ENCODE measurements at places on chromosomes 12 and 14. TPM values are rescaled to one million over a fixed set of nuclear protein-coding genes. Genes with fewer than 3 reads are reported as not detected.
A peak's percentile ranks its signal among the peaks of the same experiment; 100 is the strongest.

DNA sequence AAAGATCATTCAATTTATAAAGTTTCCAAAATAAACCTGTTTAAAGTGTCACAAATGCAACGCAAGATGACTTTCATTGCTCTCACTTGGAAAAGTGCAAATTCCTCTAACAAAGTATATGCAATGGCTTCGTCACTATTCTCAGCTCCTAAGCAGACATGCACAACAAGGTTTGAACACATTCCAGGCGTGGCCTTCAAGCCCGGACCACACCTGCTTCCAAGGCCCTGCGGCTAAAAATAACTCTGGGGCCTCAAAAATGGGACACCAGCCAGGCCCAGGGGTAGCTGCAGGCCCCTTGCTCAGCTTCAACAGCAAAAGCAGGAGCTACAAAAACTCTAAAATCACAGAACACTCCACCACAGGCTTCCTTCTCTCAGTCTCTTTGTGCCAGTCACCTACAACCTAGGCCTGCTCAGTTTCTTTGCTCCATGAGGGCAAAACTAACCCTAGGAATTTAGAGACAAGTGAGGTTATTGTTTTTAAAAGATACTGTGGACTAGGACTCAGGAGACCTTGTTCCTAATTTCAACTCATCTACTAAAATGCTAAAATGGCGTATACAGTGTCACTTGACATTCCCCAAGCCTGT is 29.3 kb downstream of the DUSP16 start:
- no peaks in the 10 kb centered on the region for H3K36me3 ChIP-seq
- H3K27ac ChIP-seq, result peak overlapping the region; percentile 67
- no peak overlapping the region for H3K4me3 ChIP-seq

STX2 gene
- polyA plus RNA-seq, result 6.2 TPM

DNA sequence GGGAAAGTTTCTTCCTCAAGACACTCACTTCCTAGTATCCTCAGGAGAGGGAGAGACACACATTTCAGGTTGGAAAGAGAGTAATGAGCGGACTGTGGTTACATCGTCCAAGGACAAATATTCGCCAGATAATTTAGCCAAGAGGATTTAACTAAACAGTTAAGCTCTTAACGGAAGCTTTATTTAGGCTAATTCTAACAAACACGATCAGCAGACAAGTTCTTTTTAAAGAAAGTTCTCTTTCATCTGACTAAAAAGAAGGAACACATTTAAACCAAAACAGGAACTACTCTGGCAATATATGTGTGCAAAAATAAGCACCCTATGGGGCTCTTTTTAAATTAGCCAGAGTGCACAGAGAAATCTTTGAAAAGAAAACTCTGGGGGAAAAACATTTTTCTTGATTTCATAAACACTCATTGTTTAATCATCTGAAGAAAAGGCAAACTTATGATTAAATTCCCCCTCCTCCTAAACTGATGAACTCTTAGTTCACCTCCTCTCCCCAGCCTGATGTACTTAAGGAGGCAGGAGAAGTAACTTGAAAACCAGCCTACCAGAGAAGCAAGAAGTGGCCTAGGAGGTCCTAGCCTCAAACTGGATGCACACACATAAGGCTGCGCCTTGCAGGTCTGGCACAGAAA is 13.3 kb upstream of the BTG1 start:
- no peaks in the 10 kb centered on the region for H3K36me3 ChIP-seq
- H3K27ac ChIP-seq, result no peak overlapping the region
- H3K27me3 ChIP-seq, result no peaks in the 10 kb centered on the region
- no peak for DNase-seq
- no peak overlapping the region for H3K4me3 ChIP-seq

DNA sequence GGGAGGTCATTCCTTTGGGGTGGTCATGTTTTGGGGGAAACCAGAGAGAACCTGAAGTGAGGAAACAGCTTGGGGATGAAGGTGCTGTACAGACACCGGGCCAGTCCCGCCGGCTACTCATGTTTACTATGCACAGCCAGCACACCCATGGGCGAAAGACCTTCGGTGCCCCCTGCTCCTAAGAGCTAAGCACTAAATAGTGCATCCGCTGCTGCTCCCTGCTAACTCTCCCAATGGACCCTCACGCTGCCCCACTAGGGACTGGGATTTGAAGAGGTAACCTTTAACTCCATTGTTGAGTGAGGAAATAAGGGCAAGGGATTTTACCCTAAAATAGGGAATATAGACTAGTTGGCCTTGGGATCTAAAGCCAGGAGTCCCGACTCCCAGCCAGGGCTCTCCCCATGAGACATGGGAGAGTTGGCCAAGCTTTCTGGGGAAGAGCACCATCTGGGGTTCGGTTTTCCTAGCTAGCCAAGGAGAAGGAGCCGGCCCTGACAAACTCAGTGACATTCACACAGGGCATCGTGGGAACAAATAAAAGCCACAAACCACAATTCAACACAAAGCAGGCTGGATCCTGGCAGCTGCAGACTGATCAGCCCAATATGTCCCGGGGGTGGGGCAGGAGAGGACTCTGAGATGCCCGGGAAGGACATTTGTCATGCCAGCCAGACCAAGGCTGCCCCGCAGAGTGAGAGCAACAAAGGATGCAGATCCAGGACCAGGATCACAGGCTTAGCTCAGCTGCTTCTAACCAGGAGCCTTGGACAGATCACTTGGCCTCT is 91.7 kb downstream of the SINHCAF start:
- H3K4me1 ChIP-seq, result no peaks in the 10 kb centered on the region
- H3K4me3 ChIP-seq, result no peak overlapping the region
- no peak for DNase-seq
- no peaks in the 10 kb centered on the region for H3K27me3 ChIP-seq
- no peaks in the 10 kb centered on the region for H3K36me3 ChIP-seq

DNA sequence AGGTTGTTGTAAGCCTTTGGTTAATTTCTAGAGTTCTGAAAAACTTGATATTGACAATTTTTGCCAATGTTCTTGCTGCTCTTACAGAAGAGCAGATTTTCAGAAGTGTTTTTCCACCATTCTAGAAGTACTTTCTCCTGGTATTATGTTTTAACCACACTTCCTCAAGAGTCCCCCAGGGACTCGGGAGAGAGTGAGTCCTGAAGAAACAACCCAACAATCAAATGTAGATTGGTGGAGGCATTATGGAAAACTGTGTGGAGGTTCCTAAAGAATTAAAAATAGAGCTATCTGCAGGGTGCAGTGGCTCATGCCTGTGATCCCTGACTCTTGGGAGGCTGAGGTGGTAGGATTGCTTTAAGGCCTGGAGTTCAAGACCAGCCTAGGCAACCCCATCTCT is 26.7 kb downstream of the OR10P1 start:
- no peak for DNase-seq
- no peak overlapping the region for H3K4me3 ChIP-seq
- no peaks in the 10 kb centered on the region for H3K36me3 ChIP-seq
- H3K27me3 ChIP-seq, result no peaks in the 10 kb centered on the region
- no peak overlapping the region for H3K27ac ChIP-seq
- H3K4me1 ChIP-seq, result no peaks in the 10 kb centered on the region

DNA sequence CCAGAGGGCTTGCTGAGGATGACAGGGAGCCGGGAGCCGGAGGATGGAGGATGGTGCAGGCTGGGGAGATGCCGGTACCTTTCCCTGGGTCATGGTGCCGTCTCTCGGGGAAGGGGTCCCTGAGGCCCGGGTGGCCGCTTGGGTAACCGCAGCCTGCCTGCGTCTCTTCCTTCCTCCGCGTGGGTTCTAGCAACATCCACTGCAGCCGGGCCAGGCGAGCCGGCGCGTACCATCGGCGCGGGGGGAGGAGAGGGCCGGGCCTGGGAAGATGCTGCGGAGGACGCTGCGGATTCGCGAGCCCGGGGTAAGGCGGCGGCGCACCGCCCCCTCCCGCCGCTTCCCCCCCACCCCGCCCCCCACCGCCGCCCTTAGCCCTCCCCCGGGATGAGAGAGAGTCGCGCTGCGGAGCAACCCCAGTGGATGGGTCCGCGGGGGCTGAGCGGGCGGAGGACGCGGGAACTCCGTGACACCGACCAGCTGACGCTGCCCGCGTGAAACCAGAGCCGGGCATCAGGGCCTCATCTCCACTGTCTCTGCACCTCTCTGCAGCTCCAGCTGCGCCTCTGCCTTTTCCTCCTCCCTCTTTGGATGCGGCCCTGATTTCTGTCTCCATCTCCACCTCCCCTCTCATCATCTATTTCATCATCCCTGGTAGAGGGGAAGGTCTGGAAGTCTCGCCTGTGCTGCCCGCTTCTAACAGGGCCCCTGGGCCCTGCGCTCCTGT is at the start of gene FAIM2:
FAIM2 (minus strand) TSS at position 201 of the 724 bp plus-strand sequence; CDS start at position 93, 108 bp downstream.
- H3K27ac ChIP-seq, result peak within 1 kb of the TSS; percentile 29
- no peaks in the 10 kb centered on the region for H3K4me1 ChIP-seq
- no peak within 1 kb of the TSS for H3K4me3 ChIP-seq
- no peaks in the 10 kb centered on the region for H3K36me3 ChIP-seq
- H3K27me3 ChIP-seq, result peaks cover 21% of the 10 kb centered on the region
- DNase-seq, result peak; percentile 68

GRCh38 chr14:96160076-96160912 is 44.3 kb upstream of the BDKRB2 start:
- H3K4me1 ChIP-seq, result no peaks in the 10 kb centered on the region
- no peaks in the 10 kb centered on the region for H3K36me3 ChIP-seq
- no peak overlapping the region for H3K27ac ChIP-seq
- DNase-seq, result no peak
- no peak overlapping the region for H3K4me3 ChIP-seq
- H3K27me3 ChIP-seq, result no peaks in the 10 kb centered on the region

DNA sequence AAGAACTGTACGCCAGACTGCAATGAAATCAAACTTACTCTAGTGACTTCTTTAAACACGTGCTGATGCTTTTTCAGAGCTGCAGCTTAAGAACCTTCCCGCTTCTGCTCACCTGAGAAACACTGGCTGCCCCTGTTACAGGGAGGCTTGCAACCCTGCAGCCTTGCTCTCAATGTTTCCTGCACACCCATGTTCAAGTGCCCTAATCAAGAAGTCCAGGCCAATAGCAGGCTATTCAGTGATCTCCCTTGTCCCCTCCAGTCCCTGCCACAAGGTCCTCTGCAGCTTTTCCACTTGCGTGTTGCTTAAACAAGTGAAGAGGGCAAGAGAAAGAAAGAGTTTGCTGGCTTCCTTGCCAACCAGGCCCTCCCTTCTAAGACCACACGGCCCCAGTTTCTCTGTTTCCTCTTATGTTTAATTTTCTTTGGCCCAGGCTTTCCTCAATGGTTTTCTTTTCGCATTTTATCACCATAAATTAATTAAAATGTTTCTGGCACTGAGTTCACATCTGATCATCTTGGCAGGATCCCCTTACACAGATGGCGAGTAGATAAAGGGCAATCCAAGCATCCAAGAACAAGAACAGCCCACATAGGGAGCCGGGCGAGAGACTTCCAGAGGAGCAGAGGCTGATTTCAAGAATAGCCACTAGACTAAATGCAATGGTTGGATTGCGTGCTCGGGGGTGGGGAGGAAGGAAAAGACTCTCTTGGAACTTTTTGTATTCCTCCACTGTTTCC is 82.3 kb upstream of the CDKN3 start:
- H3K4me3 ChIP-seq, result no peak overlapping the region
- no peaks in the 10 kb centered on the region for H3K36me3 ChIP-seq
- no peaks in the 10 kb centered on the region for H3K27me3 ChIP-seq
- H3K27ac ChIP-seq, result no peak overlapping the region
- no peaks in the 10 kb centered on the region for H3K4me1 ChIP-seq
- no peak for DNase-seq

- H3K36me3 ChIP-seq, result no peaks in the 10 kb centered on the region
- H3K4me1 ChIP-seq, result peaks cover 75% of the 10 kb centered on the region
- H3K4me3 ChIP-seq, result peak overlapping the region; percentile 85
These were observed 1.2 kb upstream of the TNFAIP2 start for GRCh38 chr14:103121846-103122584.

Data from heart left ventricle (tissue), 16 donors.